Mucosa of gallbladder (tissue), 1 donor: ENCODE measurements at places on chromosomes 5 and 9. TPM values are rescaled to one million over a fixed set of nuclear protein-coding genes. Genes with fewer than 3 reads are reported as not detected.

SAXO1 gene
- 0.03 TPM for total RNA-seq

DNA sequence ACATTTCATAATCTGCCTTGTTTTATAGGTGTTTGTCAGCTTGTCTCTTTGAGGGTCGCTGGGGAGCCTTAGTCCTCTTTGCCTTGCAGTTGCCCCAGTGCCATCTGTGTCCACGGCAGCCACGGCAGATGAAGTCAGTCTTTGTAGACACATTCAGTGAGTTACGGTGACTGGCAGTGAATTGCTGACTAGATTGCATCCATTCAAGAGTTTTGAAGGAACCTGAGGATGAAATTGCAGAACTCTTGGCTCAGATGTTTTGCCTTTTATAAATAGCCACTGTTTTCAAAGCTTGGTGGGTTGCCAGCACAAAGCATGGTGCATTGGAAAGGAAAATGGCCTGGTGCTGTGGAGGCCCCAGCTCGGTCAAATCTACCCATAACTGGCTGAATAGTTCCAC lies 125.6 kb downstream of the TRIO start:
- no peak for DNase-seq

DNA sequence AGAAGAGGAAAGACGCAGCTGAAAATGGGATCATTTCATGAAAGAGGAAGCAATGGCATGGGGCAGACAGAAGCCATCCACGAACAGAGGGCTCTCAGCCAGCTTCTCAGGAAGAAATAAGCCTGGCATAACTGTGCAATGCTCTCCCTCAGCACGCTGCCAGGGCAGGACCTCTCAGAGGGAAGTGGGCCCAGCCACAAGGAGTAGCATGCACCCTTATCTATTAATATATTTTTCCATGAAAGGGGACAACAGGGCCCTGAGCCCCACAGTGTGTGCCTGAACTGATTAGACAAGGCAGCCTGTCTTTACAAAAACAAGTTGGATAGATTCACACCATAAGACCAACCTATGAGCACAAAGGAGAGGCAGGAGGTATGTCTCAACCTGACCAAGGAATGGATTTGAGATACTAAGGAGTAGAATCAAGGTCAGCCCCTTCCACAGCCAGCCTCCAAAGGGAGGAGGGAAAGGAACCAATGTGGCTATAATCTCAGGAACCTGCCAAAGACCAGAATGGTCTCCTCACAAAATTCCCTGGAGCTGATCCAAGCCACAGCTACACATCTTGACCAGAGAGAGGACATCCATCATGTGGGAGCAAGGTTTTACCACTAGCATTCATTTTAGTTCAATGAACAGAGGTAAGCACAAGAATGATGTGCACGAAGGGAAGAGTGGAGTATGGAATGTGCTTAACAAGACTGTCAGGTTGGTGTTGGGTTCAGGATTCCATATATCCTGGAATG lies 154.8 kb downstream of the SIL1 start:
- no peak for DNase-seq

DNA sequence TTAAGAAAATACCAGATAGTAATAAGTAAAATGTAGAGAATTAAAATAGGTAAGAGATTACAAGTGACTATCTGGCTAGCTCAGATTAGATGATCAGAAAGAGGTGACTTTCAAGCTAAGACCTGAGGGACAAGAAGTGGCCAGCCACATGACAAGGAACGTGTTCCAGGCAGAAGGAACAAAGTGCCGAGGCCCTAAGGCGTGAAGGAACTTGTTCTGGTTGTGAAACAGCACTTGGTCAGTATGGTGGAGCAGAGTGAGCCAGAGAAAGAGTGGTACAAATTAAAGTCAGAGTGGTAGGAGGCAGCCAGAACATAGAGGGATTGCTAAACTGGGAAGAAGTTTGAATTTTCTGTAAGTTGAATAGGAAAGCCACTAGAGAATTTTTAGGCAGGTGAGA lies 73.6 kb downstream of the ADRB2 start:
- no peak for DNase-seq

- DNase-seq: no peak
These were observed 24.6 kb downstream of the LYSMD3 start for GRCh38 chr5:90504743-90505142.

GRCh38 chr9:115036691-115037090 lies 81.3 kb downstream of the TNC start:
- DNase-seq: no peak
